ENCODE measurements at places on chromosomes 16 and 17.

DNA sequence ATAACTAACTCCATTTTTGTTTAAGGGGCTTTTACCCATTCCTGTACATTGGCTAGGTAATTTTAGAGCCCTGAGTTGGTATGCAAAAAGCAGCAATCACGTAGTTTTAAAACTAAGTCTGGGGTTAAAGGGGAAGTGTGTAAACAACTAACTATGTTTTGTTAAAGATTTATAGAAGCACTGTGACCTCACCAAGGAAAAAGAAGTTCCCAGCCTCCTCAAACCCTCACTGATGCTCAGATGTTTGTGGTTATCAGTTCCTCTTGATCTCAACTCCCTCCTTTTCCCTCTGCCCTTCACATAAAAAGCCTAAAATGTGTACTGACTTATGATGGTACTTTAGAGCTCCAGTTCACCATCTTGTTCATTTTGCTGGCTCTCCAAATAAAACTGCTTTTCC lies 119.9 kb upstream of the IRX6 start:
- no peak for DNase-seq

GRCh38 chr17:16214190-16215001 lies 938 bp downstream of the NCOR1 start:
- no peak for DNase-seq

- DNase-seq: no peak
Observed at GRCh38 chr17:48577946-48578615, at the start of gene HOXB4. Gene HOXB4, minus strand, starts transcription at chr17:48578350. Its CDS starts 31 bp downstream, at chr17:48578319.

DNA sequence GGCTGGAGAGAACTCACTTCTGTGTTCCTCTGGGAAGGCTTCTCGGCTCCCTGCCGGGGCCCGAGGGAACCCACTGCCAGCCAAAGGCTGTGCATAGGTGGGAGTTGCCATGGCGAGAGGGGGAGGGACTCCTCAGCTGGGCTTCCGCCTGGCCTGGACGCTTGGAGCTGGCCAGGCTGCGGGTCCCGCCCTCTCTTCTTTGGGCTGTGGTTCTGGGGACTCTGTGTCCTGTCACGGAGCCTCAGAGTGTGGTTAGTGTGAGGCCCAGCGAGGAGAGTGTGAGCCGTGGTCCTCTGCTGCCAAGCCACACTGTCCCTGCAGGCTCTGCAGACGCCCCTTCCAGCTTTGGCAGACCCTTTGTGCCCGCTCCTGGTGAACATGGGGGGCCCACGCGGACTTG lies 123.1 kb downstream of the OR1D5 start:
- no peak for DNase-seq

GRCh38 chr17:67312265-67312664 lies 54.1 kb downstream of the PSMD12 start:
- no peak for DNase-seq

DNA sequence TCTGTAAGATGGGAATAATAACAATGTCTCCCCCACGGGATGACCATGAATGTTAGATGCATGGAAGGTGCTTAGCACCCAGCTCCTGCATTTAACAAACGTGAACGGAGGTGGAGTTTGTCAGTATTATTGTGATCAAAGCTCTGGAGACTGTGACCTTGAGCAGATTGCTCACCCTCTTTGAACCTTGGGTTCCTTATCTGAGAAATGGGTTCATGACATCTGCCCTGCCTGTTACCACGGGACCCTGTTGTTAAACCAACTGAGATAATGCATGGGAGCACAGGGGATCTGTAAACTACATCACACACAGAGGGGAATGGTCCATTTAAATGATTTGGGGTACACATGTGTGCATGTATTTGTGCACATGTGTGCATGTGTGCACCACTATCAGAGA lies 29.6 kb downstream of the MRM1 start:
- no peak for DNase-seq

DNA sequence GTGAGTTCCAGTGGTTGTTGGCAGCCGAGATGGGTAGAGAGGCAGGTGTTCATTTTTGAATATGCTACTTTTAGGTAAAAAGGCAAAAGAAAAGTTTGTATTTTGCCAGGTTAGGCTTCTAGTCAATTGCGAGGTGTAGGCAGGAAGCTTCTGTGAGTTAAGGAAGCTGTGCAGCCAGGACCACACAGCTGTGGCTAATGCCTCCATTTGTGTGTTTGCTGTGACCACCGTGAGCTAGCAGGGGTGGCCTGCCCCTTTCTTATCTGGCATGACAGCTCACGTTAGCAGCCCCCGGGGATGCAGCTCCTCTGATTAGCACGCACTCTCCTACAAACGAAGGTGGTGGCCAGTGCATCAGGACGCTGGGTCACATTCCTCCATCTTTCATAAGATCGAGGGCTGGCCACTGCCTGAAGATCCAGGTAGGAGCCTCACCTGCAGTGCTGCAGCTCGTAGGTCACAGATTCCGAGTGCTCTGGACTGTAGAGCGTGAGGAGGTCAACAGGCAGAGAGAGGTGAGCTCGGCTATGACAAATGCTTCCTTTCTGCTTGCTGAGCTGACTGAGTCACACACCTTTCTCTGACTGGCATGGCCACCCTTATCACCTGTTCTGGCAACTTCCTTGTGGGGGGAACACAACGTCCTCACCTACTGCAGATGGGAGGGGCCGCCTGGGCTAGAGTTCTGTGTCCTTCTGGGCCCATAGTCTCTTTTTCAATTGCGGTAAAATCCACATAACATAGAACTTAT lies 244.4 kb downstream of the HS3ST3B1 start:
- DNase-seq: no peak

GRCh38 chr17:41970901-41971331 lies 4.3 kb downstream of the CNP start:
- no peak for DNase-seq

DNA sequence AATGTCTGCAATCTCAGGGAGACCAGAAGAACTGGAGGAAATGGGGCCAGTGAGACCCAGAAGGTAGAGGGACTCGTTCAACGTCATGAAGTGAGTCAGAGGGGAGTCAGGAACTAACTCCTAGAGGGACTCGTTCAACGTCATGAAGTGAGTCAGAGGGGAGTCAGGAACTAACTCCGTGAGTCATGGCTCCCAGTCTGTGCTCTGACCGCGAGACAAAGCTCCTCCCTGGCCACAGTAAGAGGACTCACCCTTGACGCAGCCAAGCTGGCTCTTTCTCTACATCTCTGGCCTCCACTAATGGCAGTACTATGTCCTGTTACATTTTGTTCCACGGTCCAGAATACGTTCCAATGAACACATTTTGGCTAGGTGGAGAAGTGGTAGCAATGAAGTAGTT lies 902.5 kb downstream of the KCNJ2 start:
- DNase-seq: peak; percentile 86

DNA sequence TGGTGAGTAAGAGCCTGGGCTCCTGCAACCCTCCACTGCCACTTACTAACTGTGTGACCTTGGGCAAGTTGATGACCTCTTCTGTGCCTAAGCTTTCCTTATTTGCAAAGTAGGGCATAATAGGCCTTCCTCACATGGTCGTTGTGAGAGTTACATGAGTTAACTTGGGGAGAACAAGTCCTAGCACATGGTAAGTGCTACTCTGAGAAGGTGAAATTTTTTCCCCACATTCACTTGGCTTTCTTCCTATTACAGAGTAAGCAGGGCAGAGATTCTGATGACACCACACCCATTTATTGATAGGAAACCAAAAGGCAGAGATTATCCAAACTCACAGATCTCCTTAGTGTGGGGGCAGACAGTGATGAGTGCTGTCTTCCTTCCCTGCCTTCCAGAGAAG lies 1.6 kb downstream of the KCNH4 start:
- no peak for DNase-seq

DNA sequence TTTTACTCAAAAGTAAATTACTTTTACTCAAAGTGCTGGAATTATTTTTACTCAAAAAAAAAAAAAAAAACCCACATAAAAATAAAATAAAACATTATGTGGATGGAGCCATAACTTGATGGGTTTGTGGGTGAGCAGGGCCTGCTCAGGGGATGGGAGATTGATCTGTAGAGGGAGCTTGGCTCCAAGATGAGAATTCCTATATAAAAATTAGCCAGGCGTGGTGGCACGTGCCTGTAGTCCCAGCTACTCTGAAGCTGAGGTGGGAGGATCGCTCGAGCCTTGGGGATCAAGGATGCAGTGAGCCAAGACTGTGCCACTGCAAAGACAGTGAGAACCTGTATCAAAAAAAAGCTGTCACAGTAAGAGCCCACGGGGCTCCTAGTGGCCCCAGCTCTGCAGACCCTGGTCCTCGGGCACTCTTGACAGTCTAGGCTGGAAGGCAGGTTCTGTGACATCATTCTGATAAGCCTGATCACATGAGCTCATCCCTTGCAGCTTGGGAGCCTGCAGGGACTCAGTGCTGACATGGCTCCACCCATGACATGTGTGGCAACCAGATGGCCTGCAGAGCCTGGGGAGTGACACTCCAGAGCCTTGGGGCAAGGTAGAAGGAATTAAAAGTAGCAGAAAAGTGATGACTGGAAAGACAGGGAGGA lies 42.5 kb downstream of the ST3GAL2 start:
- DNase-seq: no peak

GRCh38 chr16:68756239-68756915 lies 19.3 kb downstream of the CDH1 start:
- DNase-seq: no peak

DNA sequence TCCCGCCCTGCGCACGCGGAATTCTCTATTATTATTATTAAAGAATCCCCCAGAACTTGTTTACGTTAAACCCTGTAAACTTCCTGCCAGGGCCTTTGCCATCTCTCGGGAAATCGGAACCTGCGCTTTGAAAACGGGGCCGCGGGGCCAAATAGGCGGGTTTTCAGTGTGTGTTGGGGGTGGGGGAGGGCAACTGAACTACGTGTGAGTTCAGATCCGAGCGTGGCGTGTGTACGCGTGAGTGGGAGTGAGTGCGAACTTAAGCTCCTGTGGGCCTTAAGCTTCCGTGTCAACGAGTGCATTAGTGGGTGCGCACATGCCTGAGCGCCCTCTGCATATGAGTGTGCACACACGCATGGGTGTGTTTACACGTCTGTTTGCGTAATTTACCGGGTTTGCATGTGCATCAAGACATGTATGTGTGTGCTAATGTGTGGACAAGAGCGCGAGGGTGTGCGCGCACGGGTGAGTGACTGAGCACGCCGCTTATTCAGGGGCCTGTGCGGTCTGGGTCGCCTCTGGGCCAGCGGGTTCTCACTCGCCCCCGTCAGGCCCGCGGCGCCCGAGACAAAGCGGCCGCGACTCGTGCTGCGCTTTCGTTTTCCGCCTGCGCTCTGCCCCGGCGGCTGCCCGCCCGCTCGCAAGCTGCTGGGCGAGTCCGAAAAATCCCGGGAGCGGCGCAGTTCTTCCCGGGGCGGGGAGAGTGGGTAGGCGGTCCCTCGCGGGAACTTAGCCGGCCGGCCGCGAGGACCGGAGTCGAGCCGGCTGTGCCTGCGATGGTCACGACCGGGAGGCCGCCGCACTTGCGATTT lies 1.2 kb upstream of the FOXF1 start:
- no peak for DNase-seq

GRCh38 chr17:51402899-51403298 lies 142.6 kb downstream of the UTP18 start:
- DNase-seq: no peak

DNA sequence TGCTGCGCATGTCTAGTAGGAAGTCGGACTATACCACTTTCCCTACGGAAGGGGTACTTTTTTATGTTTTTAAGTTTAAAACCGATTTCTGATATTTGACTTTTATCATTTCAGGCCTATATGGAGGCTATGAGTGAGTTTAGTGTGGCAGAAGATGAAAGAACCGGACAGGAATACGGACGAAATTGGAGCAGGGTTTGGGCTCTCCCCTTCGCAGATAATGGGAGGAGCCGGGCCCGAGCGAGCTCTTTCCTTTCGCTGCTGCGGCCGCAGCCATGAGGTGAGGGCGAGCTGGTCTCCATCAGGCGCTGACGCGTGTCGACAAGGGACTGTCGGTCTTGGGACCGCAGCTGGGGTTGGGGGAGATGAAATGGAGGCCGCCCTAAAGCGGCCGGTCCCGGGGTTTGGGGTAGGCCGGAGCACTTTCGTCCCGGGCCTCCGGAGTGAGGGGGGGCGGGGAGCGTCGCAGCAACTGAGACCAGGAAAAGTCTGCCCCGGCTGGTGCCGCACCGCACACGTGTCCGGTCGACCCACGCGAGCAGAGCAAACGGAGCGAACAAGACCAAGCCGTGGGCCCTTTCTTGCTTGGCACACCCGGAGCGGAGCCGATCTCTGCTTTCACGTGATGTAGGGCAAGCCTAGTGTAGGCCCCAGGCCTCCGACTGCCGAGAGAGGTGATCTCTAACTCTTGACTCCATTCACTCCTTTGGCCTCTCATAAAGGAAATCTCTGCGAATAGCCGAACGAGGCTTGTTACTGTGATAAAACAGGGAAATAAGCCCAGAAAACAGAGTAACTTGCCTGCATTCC lies at the start of gene RPL19:
RPL19 (plus strand) TSS at position 214 of the 810 bp plus-strand sequence; CDS start at position 276, 62 bp downstream.
- DNase-seq: peak; percentile 80

- DNase-seq: no peak
Observed at GRCh38 chr17:73155410-73156165, 9.2 kb upstream of the SSTR2 start.

- DNase-seq: no peak
Observed at GRCh38 chr17:82474223-82475010, 15.9 kb downstream of the NARF start.
